H4 (cell line): ENCODE measurements at places on chromosomes 16 and 17. TPM values are rescaled to one million over a fixed set of nuclear protein-coding genes. Genes with fewer than 3 reads are reported as not detected.

The KCNJ18 gene
- total RNA-seq, result 0.35 TPM in 1 of 2 replicates, not detected in the other

The KRTAP9-1 gene
- total RNA-seq, result not detected in 2 replicates

The E4F1 gene
- total RNA-seq, result 8.0 and 9.5 TPM in 2 replicates

The ULK2 gene
- 6.6 and 8.0 TPM in 2 replicates for total RNA-seq

The PABPN1L gene
- total RNA-seq, result not detected in 2 replicates

The CD300E gene
- not detected in 2 replicates for total RNA-seq

The ZACN gene
- not detected in 2 replicates for total RNA-seq

The TBC1D3 gene
- not detected in 2 replicates for total RNA-seq

The SHPK gene
- total RNA-seq, result 4.9 and 6.1 TPM in 2 replicates

The RMI2 gene
- 19.9 and 21.8 TPM in 2 replicates for total RNA-seq

The SMIM5 gene
- not detected in 2 replicates for total RNA-seq

The AHSP gene
- total RNA-seq, result not detected in 2 replicates

The CPHXL2 gene
- total RNA-seq, result not detected in 2 replicates

The NPIPA5 gene
- 0.17 and 2.1 TPM in 2 replicates for total RNA-seq

The NUBP2 gene
- 38.9 and 112 TPM in 2 replicates for total RNA-seq

The EVPL gene
- total RNA-seq, result not detected in 2 replicates

The RGS11 gene
- not detected in 2 replicates for total RNA-seq

The IL21R gene
- 1.0 and 2.2 TPM in 2 replicates for total RNA-seq

The MRC2 gene
- total RNA-seq, result 73.3 and 79.9 TPM in 2 replicates

The FBXO39 gene
- 0.06 TPM in 1 of 2 replicates, not detected in the other for total RNA-seq

The KRT28 gene
- total RNA-seq, result not detected in 2 replicates

The PPM1D gene
- 9.6 and 10.7 TPM in 2 replicates for total RNA-seq

The NKD1 gene
- total RNA-seq, result 0.16 and 0.21 TPM in 2 replicates

The EFCAB13 gene
- total RNA-seq, result 1.8 and 2.1 TPM in 2 replicates

The TEX2 gene
- total RNA-seq, result 11.1 and 11.7 TPM in 2 replicates

The KRT40 gene
- total RNA-seq, result not detected in 2 replicates

The CHMP6 gene
- total RNA-seq, result 19.7 and 21.4 TPM in 2 replicates

The CMTM4 gene
- 22.7 and 23.4 TPM in 2 replicates for total RNA-seq

The FBXW10 gene
- total RNA-seq, result 0.02 TPM in 1 of 2 replicates, not detected in the other

The TBC1D26 gene
- not detected in 2 replicates for total RNA-seq

The RGS9 gene
- 3.2 and 3.8 TPM in 2 replicates for total RNA-seq

The PRSS33 gene
- total RNA-seq, result 0.10 TPM in 1 of 2 replicates, not detected in the other

The BCO1 gene
- 0.94 and 1.4 TPM in 2 replicates for total RNA-seq

The TSR3 gene
- 41.5 and 53.8 TPM in 2 replicates for total RNA-seq

The POLR3E gene
- total RNA-seq, result 23.2 and 29.2 TPM in 2 replicates

The MYH3 gene
- 0.04 TPM in 1 of 2 replicates, not detected in the other for total RNA-seq
